ENCODE measurements at places on chromosomes 4 and X.

DNA sequence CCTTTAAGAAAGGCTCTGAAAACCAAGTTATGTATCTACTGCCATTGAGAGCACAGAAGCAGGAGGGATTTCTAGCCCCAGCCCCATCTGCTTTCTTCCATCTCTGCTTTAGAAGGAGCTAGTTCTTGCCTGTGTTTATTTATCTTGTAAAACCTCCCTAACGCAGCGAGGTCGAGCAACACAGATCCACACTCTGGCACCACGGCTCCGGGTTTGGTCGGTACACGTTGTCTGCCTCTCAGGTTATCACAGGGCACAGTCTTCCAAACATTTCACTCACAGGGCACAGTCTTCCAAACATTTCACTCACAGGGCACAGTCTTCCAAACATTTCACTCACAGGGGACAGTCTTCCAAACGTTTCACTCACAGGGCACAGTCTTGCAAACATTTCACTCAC, 69.7 kb upstream of the TLR3 start:
- no peak for DNase-seq

GRCh38 chr4:54913751-54914526, 211.5 kb downstream of the KDR start:
- DNase-seq: no peak

DNA sequence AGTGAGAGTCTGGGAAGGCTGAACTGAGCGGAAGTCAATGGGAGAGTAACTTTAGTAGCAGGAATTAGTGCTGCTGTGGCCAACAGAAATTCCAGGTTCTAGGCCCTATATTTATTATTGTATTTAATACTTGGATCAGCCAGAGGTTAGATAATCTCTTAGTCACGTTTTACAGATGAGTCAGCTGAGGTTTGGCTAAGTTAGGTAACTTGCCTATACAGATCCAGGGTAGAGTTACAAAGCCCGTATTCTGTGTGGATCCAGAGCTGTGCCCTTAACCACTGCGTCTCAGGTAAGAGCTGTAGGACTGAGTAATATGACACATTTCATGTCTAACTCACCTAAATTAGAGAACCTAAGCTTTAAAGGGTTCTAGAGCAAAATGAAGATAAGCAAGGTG, 20.5 kb downstream of the PSMD10 start:
- DNase-seq: no peak

GRCh38 chr4:118417325-118417724, 64.5 kb upstream of the PRSS12 start:
- DNase-seq: no peak

- no peak for DNase-seq
Measured at GRCh38 chr4:14087459-14087858, 459.9 kb upstream of the BOD1L1 start.

GRCh38 chr4:99645036-99645435, 12.6 kb downstream of the C4orf54 start:
- no peak for DNase-seq

- DNase-seq: no peak
Measured at GRCh38 chr4:173490817-173491528, 39.1 kb downstream of the HAND2 start.

DNA sequence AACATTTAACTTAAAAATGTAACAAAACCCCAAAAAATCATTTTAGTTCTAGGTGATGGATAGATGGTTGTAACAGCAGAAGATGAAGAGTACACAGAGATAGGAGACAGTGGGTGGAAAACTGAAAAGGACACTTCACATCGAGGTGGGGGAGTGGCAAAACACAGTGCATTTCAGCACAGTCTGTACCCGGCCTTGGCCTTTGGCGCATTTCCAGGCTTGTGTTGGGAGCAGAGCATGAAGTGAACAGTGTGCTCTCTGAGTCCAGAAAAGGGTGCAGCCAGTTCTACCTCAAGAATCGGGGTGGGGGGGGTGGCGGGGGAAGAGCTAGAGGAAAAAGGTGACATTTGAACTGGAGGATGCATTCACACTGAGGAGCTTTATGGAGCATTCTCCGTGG, 4.3 kb downstream of the TSPYL2 start:
- DNase-seq: no peak

DNA sequence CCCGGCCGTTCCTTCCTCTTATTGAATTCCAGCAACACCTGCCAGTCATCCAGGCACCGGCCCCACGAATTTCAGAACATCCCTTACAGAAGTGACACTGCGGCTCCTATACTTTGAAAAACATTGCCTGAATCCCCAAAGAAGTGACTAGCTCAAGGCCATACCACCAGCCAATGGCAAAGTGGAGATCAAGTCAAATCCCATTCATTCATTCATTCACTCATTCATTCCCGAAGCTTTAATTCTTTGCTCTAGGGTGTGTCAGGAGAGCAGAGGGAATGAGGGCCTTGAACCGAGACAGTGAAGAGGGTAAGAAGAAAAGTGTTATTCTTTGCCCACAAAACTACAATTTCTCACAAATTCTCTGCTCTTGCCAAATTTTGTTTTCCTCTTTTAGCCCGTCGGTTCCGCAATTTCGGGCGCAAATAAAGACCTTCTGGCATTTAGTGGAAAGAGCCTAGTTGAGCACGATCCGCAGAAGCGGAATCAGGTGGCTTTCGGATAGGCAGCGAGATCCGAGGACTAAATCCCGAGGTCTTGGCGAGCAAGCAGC, 824 bp upstream of the HMGB3 start:
- no peak for DNase-seq

DNA sequence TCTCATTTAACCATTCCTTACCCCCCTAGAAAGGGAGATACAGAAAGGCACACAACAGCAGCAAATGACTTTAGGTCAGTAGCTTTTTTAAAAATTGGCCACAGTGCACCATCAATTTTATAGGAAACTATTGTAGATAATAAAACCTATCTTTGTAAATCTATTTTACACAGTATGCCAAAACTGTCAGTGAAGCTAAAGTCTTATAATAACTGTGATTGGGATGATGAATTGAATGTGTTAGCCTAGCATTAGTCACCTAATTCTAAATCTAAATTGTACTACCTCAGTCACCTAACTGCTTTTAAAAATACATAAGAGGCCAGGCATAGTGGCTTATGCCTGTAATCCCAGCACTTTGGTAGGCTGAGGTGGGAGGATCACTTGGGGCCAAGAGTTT, 44.2 kb downstream of the SH3RF1 start:
- no peak for DNase-seq

- no peak for DNase-seq
Measured at GRCh38 chr4:67483868-67484602, 61.3 kb downstream of the CENPC start.

- no peak for DNase-seq
Measured at GRCh38 chrX:74251006-74251930, 52.7 kb upstream of the ZCCHC13 start.

GRCh38 chr4:76704133-76704881, 193.6 kb downstream of the SOWAHB start:
- no peak for DNase-seq

GRCh38 chr4:102350634-102351033, 5.4 kb upstream of the SLC39A8 start:
- DNase-seq: no peak

DNA sequence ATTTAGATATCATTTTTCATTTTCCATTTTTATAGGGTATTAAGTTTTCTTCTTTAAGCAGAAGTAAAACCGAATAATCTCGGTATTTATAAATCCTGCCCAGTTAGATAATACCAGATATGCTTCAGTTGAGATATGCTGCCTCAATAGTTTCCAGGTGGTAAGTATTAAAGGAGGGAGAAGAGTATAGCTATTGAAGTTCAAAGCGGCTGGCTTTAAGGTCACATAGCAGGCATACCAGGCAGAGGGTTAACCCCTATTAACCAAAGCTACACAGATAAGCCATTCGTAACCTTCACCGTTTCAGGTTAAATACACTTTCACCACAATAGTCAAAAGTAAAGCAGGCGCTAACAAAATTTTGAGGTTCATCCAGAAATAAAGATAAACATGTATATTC, 54.2 kb downstream of the EDNRA start:
- DNase-seq: no peak

- DNase-seq: no peak
Measured at GRCh38 chrX:40966213-40966820, 118.9 kb upstream of the USP9X start.

- no peak for DNase-seq
Measured at GRCh38 chr4:81682492-81682891, 210.8 kb upstream of the RASGEF1B start.

DNA sequence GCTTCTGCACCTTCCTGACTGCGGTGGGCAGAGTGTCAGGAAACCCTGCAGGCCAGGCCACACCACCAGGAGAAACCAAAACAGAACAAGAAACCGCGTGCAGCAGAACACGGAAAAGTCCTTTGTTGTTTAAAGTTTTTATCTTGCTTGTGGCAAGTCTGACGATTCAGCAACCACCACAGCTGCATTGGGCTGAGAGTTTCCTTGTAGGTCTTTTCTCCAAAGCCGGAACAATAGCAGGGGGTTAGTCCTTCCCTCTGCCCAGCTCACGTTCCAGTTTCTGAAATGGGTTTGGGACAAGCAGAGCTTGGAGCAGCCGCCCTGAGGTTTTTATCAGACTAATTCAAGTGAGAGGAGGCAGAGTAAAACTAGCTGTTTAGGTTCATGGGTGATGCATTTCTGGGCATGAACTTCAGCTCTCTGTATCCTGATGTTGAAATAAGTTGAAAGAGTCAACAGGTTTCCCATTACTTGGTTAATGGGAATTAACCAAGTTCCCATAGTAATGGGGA, 216.9 kb downstream of the PTTG2 start:
- peak; percentile 9 for DNase-seq

GRCh38 chr4:28092610-28093009, 1232.0 kb downstream of the STIM2 start:
- no peak for DNase-seq

DNA sequence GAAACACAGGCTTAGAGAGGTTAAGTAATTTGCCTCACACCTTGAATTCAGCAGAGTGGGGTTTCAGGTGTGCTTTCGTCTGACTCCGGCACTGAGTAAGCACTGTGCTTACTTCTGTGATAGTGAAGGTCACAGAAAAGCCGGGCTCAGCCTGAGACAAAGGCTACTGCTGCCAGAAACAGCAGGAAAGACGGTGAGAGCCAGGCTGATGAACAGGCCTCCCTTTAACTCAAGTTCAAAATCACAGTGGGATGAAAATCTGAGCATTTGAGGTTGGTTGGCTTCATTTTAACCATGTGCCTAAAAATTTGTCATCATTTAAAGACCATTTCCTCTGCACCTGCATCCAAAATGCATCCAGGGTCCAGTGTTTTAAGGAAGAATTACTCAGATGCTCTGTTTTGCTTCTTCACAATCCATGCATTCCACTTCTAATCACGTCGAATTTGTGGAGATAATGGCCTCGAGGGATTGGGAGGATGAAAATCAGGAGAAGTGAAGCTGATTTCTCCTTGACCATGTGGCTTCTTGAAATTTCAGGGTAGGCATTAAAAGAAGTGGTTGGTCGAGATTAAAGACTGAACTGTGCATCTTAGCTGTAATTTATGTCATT, 121.2 kb upstream of the LNX1 start:
- DNase-seq: no peak

DNA sequence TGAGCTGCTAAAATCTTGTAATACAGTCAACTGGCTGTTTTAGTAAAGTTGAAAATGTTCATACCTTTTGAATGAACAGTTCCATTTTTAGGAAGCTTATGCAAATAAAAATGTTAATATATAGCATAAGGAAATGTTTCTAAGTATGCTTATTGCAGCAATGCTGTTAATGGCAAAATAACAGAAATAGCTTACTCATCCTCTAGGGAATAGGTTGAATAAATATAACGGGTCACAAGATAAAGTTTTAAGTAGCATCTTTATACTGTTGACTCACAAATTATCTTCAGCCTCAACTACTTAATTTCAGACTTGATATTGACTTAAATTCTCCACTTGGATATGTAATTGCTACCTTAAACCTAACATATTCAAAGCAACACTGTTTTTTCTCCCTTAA, 27.7 kb downstream of the HERC3 start:
- no peak for DNase-seq

DNA sequence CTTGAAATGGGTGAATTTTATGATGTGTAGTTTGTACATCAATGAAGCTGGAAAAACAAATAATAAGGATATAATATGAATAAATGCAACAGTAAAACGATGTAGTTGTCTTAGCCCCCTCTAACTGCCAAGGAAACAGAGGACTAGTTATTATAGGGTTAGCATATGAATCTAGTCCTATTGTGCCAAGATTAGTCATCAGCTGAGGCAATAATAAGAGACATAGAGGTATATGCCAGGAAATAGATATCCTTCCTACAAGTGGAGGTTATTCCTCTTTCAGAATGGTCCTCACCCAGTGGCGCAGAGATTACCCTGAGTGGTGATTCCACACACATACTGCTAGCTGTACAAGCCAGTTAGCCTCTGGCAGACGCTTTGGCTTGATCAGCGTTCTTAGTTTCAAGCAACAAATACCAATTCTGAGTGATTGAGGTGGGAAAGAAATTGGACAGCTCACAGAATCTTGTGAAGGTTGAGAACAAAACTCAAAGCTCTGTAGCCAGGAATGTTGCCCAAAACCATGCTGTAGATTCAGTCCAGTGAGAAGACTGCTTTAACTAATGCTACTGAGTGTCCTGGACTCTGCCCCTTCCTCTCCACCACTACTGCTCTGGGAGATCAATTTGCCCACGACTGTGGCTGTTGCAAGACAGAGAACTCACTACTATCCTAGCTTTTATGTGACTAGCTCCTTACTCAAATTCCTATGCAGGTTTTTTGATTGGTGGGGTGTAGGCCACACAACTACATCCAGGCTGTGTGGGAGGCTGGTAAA, 27.0 kb upstream of the ZNF280C start:
- no peak for DNase-seq

DNA sequence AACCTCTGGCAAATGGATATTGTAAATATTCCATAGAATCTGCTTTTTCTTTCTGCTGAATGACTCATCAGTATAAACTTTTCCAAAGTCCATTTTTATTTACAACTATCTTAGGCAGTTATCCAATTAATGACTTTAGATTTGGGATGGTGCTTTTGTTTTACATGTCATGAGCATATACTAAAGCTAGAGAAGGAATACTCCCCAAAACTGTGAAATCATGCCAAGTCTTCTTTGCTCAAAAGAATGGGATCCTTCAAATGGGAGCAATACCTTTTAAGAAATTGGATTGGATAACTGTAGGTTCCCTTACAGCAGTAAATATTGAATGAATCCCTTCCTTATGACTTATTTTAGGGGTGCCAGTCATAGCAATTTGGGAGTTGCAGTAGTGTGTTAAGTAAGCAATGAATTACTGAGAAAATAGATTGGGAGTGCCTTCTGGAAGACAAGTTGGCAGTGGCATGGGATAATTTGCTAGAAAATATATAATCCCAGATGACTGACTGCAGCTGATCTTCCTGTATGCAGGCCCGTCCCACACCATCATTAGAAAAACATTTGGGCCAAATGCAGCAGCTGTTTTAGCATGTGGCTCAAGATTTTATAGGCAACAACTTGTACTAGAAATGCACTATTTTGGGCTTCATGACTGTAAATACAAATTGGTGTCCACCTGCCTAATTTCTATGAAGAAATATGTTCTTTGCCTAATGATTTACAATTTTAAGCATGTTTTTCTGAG, 2.8 kb downstream of the TMPRSS11D start:
- DNase-seq: no peak

DNA sequence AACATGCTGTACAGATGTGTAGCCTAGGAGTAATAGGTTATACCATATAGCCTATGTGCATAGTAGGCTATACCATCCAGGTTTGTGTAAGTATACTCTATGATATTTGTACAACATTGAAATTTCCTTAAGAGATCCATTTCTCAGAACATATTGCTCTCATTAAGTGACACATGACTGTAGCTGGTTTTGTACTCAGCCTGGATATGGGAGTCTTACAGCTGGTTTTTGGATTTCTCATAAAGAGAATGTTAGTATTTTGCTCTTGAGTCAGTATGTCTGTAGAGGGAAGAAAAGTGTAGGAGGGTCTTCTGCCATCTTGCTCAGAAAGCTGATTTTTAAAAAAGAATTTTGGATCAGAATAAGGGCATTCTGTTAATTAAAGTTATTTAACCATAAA, 85.3 kb downstream of the SMARCA5 start:
- DNase-seq: no peak

Measured in CD4-positive, CD25-positive, alpha-beta regulatory T cell (primary cell).